Left colon (tissue), 2 donors: ENCODE measurements at places on chromosomes 16 and 17. TPM values are rescaled to one million over a fixed set of nuclear protein-coding genes. Genes with fewer than 3 reads are reported as not detected.

SRCIN1 gene
- 3.1 TPM for total RNA-seq

CCDC137 gene
- total RNA-seq = 14.0 TPM

PIK3R6 gene
- total RNA-seq = 0.27 TPM

ENO3 gene
- 7.3 TPM for total RNA-seq

GOSR2 gene
- total RNA-seq = 49.5 TPM

RASL10B gene
- 0.31 TPM for total RNA-seq

CNGB1 gene
- total RNA-seq = 0.49 TPM

CRISPLD2 gene
- 31.6 TPM for total RNA-seq

CLEC10A gene
- total RNA-seq = 4.2 TPM

MPO gene
- not detected for total RNA-seq

ANKS3 gene
- 21.2 TPM for total RNA-seq

PLLP gene
- total RNA-seq = 18.1 TPM

LPO gene
- total RNA-seq = not detected

KRT39 gene
- not detected for total RNA-seq

VASN gene
- total RNA-seq = 2.2 TPM

MYH2 gene
- total RNA-seq = not detected

CD300LB gene
- 0.12 TPM for total RNA-seq

TMEM220 gene
- 10.5 TPM for total RNA-seq

HSD11B2 gene
- total RNA-seq = 723 TPM

DOC2B gene
- total RNA-seq = 2.0 TPM

HOXB6 gene
- 39.3 TPM for total RNA-seq

ACSM5 gene
- total RNA-seq = 0.40 TPM

TCAP gene
- total RNA-seq = 0.43 TPM

AOC2 gene
- total RNA-seq = 0.85 TPM

TTYH2 gene
- total RNA-seq = 1.4 TPM

GALK1 gene
- total RNA-seq = 16.9 TPM

C16orf96 gene
- not detected for total RNA-seq

UMOD gene
- not detected for total RNA-seq

GNAO1 gene
- total RNA-seq = 3.6 TPM

TBC1D3E gene
- total RNA-seq = not detected

CA7 gene
- total RNA-seq = 157 TPM

C16orf92 gene
- total RNA-seq = not detected

ZG16 gene
- total RNA-seq = 1,315 TPM

C16orf54 gene
- total RNA-seq = 1.6 TPM

SPHK1 gene
- total RNA-seq = 4.2 TPM

LCMT1 gene
- 55.8 TPM for total RNA-seq

GPR139 gene
- not detected for total RNA-seq

ABCA10 gene
- 7.7 TPM for total RNA-seq

COL1A1 gene
- 33.5 TPM for total RNA-seq

AKAP10 gene
- 30.0 TPM for total RNA-seq

SAMD14 gene
- 0.70 TPM for total RNA-seq
